ENCODE measurements at places on chromosomes 5 and 9. TPM values are rescaled to one million over a fixed set of nuclear protein-coding genes. Genes with fewer than 3 reads are reported as not detected.

DNA sequence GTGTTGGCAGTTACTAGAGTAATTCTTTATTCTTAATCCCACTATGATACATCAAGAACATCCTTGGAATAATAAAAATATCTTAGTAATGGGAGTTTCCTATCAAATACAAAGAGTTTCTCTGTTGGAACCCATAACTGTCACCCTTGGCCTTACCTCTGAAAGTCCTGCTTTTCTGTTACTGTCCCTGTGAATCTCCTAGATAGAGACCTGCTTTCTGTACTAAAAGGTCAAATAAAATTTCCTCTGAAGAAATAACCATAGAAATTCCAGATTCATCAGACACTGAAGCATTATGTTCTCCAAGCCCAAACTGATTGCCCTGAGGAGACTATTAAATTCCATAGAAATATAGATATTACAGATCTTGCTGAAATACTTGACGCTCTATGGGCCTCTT lies 63.0 kb downstream of the KCNV2 start:
- H3K4me3 ChIP-seq = no peak overlapping the region
- H3K36me3 ChIP-seq = peaks cover 19% of the 10 kb centered on the region
- H3K4me1 ChIP-seq = no peaks in the 10 kb centered on the region
- no peak for DNase-seq

DNA sequence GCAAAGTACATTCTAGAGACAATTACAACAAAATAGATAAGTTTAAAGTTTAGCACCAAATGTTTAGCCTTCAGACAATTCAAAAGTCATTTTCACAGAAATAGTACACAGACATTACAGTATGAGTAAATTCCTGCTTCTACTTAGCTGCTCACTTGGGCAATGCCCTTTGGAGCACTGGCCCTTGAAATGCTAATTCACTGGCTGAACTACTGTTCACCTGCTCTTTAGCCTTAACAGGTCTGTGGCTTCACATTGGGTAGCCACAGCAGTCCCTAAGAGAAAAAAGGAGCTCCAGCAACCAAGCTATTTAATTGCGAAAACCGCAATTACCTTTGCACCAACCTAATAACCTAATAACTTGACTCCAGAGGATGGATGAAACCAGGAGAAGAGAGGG lies 916.2 kb upstream of the DMAC1 start:
- no peak for DNase-seq
- H3K27me3 ChIP-seq = no peaks in the 10 kb centered on the region
- no peak overlapping the region for H3K27ac ChIP-seq
- no peaks in the 10 kb centered on the region for H3K4me1 ChIP-seq
- no peak overlapping the region for H3K4me3 ChIP-seq

Gene SYNPO
- total RNA-seq = 7.7 TPM

Gene SPINK5
- 0.27 TPM for total RNA-seq

Gene SLC25A25
- total RNA-seq = 14.6 TPM
